Stimulated activated CD4-positive, alpha-beta T cell treated with anti-CD3 and anti-CD28 coated beads, Interleukin-15, amount 100 ng/mL, for 24 hours (primary cell): ENCODE measurements at places on chromosomes 12 and 14.

GRCh38 chr12:120095736-120096135, 20.8 kb downstream of the RAB35 start:
- no peak for DNase-seq

DNA sequence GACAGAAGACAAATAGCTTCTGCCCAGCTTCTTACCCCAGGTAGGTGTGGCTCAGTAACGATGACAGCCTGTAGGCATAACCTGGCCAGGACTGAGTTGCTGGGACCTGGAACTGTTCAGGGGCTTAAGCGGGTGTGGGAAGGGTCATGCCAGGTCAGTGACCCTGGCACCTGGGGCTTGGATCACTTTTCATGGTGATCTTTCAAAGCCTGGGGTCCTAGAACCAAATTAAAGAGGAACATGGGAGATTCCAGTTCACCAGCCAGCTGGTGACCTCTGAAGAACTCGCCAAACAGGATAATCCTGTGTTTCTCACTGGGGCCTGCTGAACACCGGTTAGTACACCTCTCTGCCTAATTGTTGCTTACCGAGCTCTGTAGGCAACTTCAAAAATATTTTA, 102.6 kb upstream of the LMNTD1 start:
- DNase-seq: no peak

- DNase-seq: no peak
Measured at GRCh38 chr14:57659052-57659451, 165.4 kb upstream of the CCDC198 start.

DNA sequence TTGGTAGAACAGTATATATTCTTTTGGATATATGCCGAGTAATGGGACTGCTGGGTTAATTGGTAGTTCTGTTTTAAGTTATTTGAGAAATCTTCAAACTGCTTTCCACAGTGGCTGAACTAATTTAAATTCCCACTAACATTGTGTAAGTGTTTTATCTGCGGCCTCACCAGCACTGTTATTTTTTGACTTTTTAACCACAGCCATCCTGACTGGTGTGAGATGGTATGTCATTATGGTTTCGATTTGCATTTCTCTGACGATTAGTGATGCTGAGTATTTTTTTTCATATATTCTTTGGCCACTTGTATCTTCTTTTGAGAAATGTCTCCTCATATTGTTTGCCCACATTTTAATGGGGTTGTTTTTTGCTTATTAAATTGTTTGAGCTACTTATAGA, 357.4 kb downstream of the C12orf50 start:
- DNase-seq: no peak

GRCh38 chr12:39443929-39444209, 949 bp upstream of the KIF21A start:
- no peak for DNase-seq

DNA sequence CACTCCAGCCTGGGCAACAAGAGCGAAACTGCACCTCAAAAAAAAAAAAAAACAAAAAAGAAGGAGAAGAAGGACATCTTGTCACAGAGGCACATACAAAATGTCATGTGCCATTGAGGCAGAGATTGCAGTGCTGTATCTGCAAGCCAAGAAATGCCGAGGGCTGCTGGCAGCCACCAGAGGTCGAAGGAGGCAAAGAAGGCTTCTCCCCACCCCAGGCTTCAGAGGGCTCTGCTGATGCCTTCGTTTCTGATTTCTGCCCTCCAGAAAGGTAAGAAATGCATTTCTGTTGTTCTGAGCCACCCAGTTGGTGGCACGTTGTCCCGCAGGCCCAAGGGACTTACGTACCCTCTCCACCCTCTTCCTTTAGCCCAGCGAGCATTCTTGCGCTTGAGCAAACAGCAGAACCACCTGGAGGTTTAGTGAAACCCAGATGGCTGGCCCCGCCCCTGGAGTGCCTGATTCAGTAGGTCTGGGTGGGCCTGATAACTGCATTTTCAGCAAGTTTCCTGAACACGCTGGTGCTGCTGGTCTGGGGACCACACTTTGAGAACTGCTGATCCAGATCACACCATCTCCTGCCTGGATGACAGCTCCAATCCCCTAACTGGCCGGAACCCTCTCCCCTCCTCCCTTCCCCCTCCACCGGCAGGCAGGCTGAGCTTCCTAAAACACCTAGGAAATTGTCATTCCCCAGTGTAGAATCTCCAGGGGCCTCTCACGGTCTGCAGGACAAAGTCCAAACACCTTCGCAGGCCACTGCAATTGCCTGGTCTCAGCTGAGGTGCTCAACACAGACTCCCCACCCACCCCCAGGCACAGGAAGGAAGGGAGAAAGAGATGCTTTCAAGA, 21.1 kb upstream of the SCARB1 start:
- DNase-seq: no peak

- DNase-seq: no peak
Measured at GRCh38 chr12:101018540-101018939, 191.5 kb downstream of the SLC5A8 start.

DNA sequence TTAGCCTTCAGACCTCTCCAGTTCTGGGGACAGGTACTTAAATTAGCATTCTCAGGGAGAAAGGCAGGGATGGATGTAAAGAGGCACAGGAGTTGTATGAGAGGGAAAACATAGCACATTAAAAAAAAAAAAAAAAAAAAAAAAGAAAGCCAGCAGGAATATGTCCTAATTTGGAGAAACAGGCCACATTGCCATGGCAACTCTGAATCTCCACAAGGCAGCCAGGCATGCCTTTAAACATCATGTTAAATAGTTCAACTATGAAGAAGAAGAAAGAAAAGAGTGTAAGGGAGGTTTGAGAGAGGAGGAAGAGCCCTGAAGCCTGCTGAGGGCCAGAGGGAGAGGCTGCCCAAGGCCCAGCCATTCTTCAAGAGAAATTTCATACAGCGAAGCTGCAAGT, 145.8 kb downstream of the GRIN2B start:
- no peak for DNase-seq

- no peak for DNase-seq
Measured at GRCh38 chr14:93958567-93959238, 17.7 kb downstream of the ASB2 start.

DNA sequence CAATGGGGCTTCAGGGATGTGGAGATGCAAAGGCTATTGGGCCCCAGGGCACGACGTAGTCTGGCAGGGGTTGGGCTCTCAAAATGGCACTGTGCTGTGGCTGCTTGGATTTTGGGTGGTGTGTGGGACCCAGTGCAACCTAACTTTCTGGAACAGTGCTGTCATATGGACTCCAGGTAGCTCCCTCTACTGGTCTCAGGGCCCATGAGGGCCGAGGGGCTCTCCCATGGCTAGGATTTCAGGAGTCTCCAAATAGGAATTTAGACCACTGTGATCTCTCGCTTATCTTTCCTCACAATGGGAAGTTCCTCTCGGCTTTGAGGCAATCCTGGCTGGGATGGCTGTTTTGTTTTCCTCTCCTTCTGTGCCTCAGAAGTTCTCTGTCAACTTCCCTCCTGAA, 68.2 kb upstream of the MUCL1 start:
- no peak for DNase-seq

GRCh38 chr12:91576432-91576831, 393.8 kb upstream of the DCN start:
- DNase-seq: no peak

DNA sequence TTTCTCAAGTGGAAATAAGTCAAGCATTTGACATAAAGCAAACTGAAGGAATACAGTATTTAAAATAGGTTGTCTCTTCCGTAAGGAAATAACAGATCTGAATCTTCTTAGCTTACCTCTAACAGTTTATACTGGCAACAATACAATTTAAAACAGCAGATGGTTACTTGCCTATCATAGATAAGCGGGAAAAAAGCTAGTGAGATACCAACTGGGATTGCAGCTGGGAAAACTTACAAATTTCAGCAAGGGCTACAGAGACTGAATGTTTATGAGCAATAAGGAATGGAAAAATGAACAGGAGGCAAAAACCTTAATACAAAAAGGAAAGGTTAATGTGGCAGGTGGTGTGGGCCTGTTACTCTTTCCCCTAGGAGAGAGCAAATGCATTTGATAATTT, 220.0 kb downstream of the RASSF9 start:
- DNase-seq: no peak

DNA sequence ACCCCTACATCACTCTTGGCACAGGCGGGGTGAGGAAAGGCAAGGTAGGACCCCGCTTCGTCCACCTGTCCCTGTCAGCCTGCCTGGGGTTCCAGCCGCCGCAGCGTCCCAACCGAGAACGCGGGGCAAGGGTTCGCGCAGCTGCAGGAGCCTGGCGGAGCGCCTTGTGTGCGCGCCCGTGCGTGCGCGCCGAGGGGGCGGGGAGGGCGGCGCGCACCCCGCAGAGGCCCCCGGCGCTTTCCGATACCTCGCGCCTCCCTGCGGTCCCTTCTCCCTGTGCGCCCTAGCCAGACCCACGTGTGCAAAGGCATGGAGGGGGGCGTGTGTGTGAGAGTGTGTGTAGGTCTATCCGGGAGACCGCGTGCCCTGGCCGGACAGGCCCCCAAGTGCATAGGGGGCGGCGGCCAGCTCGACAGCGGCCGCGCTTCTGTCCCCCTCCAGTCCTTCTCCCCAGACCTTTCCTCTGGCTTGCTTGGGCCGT, 122.4 kb downstream of the TSPAN9 start:
- DNase-seq: no peak

DNA sequence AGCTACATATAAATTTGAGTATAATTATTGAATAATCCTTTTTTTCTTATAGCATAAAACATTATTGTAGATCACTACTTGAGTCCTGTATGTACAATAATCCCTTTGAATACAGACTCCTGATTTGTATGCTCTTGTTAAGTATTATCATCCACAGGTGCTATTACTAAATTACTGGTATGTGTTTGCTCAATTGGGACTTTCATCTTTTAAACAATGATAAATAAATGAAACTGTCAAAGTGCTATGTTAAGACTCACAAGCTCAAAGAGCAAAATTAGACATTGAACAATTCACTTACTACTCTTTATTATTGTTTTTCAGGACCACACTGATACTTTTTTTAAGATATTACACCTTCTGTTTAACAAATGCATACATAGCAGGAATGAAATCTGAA, 17.8 kb downstream of the MIA2 start:
- DNase-seq: no peak

- DNase-seq: peak; percentile 36
Measured at GRCh38 chr12:111034886-111035577, 114.7 kb upstream of the MYL2 start.

- DNase-seq: no peak
Measured at GRCh38 chr14:42628602-42629001, 1021.9 kb downstream of the LRFN5 start.

- no peak for DNase-seq
Measured at GRCh38 chr12:4447151-4447550, 1.5 kb upstream of the FGF6 start.

- DNase-seq: no peak
Measured at GRCh38 chr12:124694846-124695497, 127.6 kb upstream of the NCOR2 start.

- DNase-seq: no peak
Measured at GRCh38 chr12:31756977-31757420, 28.2 kb upstream of the AMN1 start.

DNA sequence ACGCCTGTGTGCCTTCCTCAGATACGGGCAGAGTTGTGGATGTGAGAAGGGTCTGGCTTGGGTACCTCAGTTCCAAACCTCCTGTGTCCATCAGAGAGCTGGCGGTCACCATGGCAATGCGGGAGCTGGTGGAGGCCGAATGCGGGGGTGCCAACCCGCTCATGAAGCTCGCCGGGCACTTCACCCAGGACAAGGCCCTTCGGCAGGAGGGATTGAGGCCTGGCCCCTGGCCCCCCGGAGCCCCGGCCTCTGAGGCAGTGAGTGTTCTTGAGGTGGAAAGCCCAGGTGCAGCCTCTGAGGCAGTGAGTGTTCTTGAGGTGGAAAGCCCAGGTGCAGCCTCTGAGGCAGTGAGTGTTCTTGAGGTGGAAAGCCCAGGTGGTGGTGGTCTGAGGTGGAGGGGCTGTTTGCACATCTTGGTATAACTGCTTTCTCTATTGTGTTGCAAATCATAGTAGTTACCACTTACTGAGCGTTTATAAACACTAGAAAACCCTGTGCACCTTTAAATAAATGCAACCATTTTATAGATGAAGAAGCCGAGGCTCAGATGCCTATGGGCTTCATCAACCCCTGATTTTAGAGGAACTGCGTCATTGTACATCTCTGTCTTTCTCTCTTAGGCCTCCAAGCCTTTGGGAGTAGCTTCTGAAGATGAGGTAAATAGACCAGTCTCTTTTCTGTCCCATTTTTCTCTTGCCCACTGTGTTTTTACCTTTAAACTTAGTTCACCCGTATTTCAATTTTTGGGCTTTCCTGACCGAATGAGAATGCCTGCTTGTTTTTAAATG, 976 bp downstream of the PEX5 start:
- peak; percentile 12 for DNase-seq

DNA sequence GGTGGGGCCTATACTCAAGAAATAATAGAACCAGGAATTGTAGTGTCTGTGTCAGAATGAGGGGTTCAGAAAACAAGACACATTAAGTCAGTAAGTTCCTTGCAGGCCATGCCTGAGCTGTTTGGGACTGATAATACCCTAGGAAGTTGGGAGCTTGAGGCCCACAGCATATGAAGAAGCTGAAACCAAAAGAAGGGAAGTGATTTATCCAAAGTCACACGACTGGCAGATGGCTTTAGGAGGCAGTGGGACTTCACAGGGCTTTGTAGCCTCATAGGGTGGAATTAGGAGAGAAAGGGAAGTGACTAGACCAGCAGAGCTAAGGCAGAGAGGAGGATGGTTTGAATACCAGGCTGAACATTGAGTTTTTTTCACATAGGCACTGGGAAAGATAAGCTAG, 56.6 kb upstream of the SRSF5 start:
- DNase-seq: no peak

DNA sequence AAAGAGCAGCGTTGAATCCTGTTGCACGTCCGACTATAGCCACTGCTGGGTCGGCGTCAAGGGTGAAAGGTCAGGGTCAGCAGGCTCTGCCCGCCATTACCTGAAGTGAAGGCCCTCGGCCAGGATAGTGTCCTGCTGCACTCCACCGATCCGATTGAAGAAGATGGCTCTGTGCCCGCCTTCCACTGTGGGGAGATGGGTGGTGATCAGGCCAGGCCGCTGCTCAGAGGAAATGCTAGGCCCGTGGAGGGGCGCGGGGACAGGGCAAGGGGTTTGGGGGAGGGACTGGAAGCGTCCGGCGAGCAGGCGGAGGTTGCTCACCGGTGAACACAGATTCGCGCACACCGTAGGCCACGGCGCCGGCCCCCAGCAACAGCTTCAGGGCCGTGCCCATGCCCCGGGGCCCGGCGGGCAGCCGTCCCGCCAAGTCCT, 352 bp downstream of the PHB2 start:
- no peak for DNase-seq

- peak; percentile 68 for DNase-seq
Measured at GRCh38 chr14:64549791-64550620, at the start of gene PPP1R36. PPP1R36 (plus strand) TSS chr14:64549961; CDS start chr14:64549998, 37 bp downstream.
